ENCODE measurements at places on chromosomes 3 and 15.
A peak's percentile ranks its signal among the peaks of the same experiment; 100 is the strongest.

- H3K4me1 ChIP-seq: peaks cover 23% of the 10 kb centered on the region
- peaks cover 7% of the 10 kb centered on the region for H3K36me3 ChIP-seq
- H3K4me3 ChIP-seq: no peak overlapping the region
- peak overlapping the region; percentile 53 for H3K27ac ChIP-seq
Observed at GRCh38 chr15:66783314-66783713, 81.3 kb downstream of the SMAD6 start.

GRCh38 chr3:12237912-12238650, 50.8 kb upstream of the PPARG start:
- DNase-seq: no peak
- no peak overlapping the region for H3K4me3 ChIP-seq
- peaks cover 5% of the 10 kb centered on the region for H3K27me3 ChIP-seq
- no peaks in the 10 kb centered on the region for H3K36me3 ChIP-seq
- H3K27ac ChIP-seq: no peak overlapping the region
- H3K4me1 ChIP-seq: no peaks in the 10 kb centered on the region

DNA sequence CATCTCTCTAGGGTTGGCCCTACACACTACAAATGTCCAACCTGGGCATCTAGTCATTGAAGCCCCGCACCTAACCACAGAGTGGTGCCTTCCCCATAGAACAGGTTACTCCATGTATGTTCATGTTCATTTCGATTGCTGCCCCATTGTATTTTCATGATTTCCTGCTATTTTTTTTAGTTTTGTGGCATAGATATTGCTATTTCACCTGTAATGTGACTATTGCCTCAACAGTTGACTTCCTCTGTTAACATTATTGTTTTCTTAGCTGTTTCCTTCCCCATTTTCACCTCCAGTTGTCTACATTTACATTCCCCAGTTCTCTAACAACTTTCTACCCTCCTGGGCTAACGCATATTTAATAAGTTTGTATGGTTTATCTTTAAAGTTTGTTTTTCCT, 137.7 kb upstream of the RBMS3 start:
- DNase-seq: no peak
- H3K4me3 ChIP-seq: no peak overlapping the region
- H3K36me3 ChIP-seq: no peaks in the 10 kb centered on the region
- peaks cover 10% of the 10 kb centered on the region for H3K4me1 ChIP-seq
- H3K27me3 ChIP-seq: no peaks in the 10 kb centered on the region

GRCh38 chr15:39413558-39413957, 167.3 kb upstream of the THBS1 start:
- no peak for DNase-seq
- H3K4me1 ChIP-seq: peaks cover 4% of the 10 kb centered on the region
- peaks cover 3% of the 10 kb centered on the region for H3K27me3 ChIP-seq
- no peak overlapping the region for H3K4me3 ChIP-seq
